ENCODE measurements at places on chromosomes 16 and 17.

- DNase-seq, result no peak
These were observed 256.4 kb downstream of the KATNIP start for GRCh38 chr16:27806388-27806787.

GRCh38 chr16:87131061-87131995 lies 185.9 kb downstream of the C16orf95 start:
- DNase-seq, result no peak

- DNase-seq, result no peak
These were observed 26.5 kb upstream of the SBK1 start for GRCh38 chr16:28265822-28266221.

- no peak for DNase-seq
These were observed 225.8 kb upstream of the CPHXL start for GRCh38 chr16:75952124-75952523.

DNA sequence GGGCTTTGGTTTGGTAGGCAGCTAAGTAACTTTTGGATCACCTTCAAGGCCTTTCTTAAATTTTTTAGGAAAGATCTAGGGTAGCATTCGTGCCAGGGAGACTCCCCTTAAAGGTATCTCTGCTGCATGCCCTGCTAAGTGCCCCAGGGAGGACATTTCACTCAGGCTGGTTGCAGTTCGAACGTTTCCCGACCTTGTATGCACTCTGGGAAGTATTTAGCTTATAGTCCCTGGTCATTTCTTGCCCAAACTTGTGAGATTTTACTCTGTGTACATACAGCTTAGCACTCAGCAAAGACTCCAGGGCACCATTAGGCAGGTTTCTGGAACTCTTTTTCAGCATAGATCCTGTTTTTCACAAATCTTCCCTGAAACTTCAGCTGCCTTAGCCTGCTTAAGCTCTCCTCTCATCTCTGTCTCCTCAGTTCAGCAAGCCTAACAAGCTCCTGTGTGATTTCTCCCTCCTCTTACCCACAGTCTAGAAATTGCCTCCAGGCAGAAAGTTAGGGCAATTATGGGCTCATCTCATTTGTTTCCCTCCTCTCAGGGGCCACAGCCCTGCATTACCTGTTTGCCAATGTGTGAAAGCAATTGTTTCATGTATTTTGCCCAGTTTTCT lies 84.6 kb downstream of the MRTFB start:
- DNase-seq, result no peak

DNA sequence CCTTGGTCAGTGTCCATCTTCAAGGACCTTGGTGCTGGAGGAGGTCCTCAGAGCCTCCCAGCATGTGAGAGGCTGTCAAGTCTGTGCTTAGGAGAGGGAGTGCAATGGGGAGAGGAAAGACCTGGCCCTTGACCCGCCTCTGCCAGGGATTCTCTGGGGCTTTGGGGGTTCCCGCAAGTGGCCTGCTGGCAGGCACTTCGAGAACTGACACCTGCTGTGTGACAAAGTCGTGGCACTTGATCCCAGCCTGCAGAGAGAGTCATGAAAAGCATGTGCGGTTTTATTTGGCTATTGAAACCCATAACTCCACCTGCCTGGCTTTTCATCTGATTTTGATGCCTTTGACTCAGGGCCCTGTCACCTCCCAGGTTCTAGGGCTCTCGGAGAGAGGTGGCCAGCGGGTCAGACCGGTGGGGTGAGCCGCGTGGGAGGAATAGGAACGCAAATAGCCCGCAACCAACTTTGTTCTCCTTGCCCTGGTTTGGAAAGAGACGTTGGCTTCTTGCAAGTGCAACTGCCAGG lies 42.8 kb upstream of the GSE1 start:
- no peak for DNase-seq

DNA sequence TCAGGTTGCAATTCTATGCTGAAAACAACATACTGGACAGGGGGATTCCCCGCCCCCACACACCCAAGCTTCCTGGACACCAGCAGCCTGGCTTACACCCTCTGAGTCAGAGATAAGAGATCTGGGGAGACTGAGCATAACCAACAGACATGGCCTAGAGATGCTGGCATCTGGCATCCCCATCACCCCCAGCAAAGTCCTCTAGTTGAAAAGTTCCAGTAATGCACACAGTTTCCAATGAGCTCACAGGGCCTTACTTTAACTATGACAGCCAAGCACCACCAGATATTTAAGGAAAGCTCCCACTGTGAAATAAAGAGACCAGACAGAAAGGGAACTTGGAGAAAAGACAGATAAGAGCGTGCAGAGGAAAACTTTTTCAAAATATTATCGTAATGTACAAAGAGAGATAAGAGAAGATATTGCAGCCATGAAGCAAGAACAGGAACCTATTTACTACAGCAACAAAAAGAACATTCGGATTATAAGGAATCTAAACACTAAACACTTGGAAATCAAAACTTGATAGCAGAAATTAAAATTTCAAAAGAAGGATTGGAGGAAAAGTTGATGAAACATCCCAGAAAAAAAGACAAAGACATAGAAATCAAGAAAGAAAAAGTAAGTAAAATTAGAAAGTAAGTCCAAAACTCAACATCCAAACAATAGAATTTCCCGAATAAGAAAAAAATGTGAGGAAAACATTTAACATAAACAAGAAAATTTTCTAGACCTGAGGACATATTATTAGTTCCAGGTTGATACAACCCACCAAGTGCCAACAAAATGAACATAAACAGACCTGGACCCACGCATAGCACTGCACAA lies 17.2 kb upstream of the ALOX15 start:
- DNase-seq, result no peak

DNA sequence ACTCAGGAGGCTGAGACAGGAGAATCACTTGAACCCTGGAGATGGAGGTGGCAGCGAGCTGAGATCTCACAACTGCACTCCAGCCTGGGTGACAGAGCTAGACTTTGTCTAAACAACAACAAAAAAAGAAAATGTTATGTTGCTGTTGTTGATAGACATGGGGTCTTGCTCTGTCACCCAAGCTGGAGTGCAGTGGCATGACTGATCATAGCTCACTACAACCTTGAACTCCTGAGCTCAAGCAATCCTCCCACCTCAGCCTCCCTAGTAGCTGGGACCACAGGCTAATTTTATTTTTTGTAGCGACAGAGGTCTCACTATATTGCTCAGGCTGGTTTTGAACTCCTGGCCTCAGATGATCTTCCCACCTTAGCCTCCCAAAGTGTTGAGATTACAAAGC lies 20.0 kb downstream of the FBXO47 start:
- DNase-seq, result no peak

- DNase-seq, result no peak
These were observed 366.3 kb downstream of the WWOX start for GRCh38 chr16:78465730-78466129.

DNA sequence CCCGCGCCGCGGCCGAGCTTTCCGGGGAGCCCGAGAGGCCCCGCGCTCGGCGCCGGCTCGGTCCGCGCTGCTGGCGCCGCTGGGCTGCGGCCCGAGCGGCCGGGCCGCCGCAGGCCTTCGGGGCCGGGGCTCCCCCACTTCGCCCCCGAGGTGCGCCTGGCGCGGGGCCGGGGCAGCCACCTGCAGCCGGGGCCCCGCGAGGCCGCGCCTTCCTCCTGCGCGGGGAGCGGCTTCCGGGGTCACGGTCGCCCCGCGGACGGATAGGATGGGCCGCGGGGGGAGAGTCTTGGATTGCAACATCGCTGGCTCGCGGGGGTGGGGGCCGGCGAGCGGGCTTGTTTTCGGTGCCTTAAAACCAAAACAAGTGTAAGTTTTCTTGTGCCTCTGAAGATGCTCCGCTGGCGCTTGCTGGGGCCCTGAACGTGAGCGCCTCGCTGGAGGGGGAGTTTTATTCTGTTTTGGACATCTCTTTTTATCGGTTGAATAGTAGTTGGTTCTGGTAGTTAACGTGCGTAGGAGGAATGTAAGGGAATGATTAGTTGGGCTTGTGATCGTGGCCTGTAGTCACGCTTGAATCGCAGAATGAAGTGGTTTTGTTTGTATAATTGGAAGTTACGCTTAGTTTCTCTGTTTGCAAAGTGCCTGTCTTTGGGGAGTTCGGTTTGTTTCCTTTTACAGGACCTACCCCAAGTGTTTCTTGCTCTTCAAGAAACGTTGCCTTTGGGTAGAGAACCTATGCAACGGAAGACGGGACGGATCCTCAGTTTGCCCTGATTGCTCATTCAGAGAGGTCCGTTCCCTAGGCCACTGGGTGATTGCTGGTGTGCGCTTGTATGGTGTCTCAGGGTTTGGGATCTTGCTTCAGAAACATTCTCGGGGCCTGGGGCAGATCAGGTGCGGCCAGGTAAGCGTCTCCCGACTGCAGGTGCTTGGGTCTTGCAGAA lies 724 bp downstream of the UBE2I start:
- no peak for DNase-seq

GRCh38 chr17:12352127-12352526 lies 313.6 kb upstream of the MYOCD start:
- DNase-seq, result no peak

DNA sequence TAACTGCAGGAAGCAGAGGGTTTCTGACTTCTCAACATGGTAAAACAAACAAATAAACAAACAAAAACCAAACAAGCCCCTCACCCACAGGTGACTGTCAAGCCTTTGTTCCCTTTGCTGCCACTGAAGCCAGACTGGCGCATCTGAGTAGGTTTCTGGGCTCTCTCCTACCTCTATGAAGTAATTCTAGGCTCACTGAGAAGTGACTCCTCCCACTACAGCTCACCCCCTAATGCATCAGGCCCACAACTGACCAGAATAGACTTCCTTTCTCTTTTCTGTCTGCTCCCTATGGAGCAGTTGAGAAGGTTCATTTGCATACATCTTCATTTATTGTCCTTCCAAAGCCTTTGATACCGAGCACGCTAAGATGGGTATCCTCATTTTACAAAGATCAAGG lies 77.0 kb upstream of the CCL2 start:
- DNase-seq, result no peak

DNA sequence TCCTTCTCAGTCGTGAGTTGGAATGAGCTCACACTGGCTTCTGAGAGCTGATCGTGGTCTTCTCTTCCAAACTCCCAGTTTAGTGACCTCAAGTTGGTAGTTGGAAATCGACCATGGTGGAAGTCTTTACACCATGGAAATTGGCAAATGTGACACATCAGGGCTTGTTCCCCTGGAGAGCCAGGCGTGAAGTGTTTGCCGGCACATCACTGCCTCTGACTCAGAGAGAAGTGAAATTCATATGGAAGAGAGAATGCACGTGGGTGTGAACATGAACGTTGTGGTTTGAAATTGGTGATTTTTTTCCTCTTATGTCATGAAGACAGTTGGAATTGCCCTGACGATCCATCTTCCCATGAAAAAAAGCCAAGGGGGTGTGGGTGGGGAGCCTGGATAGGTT lies 47.4 kb downstream of the AXIN2 start:
- no peak for DNase-seq

GRCh38 chr17:9612006-9612405 lies 33.3 kb upstream of the USP43 start:
- no peak for DNase-seq

DNA sequence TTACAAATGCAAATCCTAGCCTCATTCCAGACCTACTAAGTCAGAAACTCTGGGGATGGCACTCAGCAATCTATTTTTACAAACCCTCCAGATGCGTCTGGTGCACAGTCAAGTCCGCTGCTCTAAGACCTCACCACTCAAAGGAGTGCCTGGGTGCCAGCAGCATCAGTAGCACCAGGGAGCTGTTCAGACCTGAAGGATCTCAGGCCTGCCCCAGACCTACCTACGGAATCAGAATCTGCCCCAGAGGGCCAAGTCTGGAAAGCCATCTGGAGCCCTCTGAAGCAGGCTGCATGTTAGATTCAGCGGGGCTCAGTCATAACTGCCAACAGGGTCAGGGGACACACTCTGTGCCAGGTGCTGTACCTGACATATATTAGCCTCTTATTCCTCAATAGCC lies 17.6 kb downstream of the MEOX1 start:
- DNase-seq, result no peak

DNA sequence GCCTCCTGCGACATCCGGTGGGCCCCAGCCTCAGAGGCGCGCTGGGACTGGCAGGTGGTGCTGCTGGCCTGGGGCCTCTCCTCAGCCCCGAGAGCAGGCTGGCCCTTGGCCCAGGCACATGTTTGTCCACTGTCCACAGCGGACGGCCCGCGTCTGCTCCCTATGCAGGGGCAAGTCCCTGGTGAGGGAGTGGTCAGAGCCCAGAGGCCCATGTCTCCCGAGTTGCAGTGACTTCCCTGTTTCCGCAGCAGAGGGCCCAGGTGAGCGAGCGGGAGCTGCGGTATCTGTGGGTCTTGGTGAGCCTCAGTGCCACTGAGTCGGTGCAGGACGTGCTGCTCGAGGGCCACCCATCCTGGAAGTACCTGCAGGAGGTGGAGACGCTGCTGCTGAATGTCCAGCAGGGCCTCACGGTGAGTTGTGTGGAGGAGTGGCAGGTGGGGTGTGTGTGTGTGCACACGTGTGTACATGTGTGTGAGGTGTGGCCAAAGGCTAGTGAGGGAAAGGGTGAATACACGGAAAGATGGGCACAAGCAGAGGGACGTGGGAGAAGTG lies 10.4 kb downstream of the IL34 start:
- DNase-seq, result no peak

- no peak for DNase-seq
These were observed 7.3 kb downstream of the C16orf54 start for GRCh38 chr16:29738514-29738913.

DNA sequence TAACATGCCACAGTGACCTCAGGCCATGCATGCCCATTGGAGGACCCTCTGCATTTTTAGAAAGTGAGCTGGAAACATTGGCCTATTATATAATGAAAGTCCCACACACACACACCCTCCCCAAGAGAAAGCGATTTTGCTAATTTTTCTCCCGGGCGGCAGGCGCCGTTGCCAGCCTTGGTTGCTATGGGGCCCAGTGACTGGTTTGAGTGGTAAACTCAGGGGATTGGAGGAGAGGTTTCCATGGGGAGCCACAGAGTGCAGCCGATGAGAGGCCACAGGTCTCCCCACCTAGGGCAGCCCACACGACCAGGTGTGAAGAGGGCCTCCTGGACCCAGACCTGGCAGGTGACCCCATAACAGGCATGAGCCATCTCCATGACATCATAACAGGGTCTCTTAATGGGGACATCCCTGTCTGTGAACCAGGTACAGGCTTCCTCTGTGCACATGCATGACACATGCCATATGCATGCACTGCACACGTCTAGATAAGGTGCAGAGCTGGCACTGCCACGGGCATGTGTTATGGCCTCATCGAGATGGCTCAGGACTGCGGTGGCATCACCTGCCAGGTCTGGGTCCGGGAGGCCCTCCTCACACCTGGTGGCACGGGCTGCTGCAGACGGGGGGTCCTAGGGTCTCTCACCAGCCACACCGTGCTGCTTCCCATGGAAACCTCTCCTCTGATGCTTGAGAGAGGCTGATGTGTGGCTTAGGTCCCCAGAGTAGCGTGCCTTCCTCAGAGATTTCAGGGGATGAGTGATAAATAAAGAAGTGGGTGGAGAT lies 144.1 kb downstream of the RBFOX3 start:
- no peak for DNase-seq

- DNase-seq, result peak; percentile 41
These were observed 9.4 kb downstream of the SGCA start for GRCh38 chr17:50175035-50175807.

Data from Right ventricle myocardium inferior (tissue), 1 donor.